ENCODE measurements at places on chromosomes 5 and 9. TPM values are rescaled to one million over a fixed set of nuclear protein-coding genes. Genes with fewer than 3 reads are reported as not detected.

- peak overlapping the region; percentile 83 for H3K4me3 ChIP-seq
- H3K27ac ChIP-seq = peak overlapping the region; percentile 85
- H3K36me3 ChIP-seq = peaks cover 48% of the 10 kb centered on the region
- no peaks in the 10 kb centered on the region for H3K27me3 ChIP-seq
Observed at GRCh38 chr9:137619240-137620047, 639 bp downstream of the EHMT1 start.

Gene MOB3B
- total RNA-seq = 10.8 TPM

GRCh38 chr9:105148328-105149006 lies 96.0 kb upstream of the SLC44A1 start:
- peaks cover 13% of the 10 kb centered on the region for H3K4me1 ChIP-seq
- no peak for DNase-seq
- no peak overlapping the region for H3K27ac ChIP-seq
- H3K27me3 ChIP-seq = no peaks in the 10 kb centered on the region
- H3K4me3 ChIP-seq = no peak overlapping the region

Gene GLDC
- 5.1 TPM for total RNA-seq

GRCh38 chr9:92001244-92001643 lies 51.2 kb upstream of the ROR2 start:
- H3K27me3 ChIP-seq = peaks cover 30% of the 10 kb centered on the region
- DNase-seq = no peak
- no peak overlapping the region for H3K27ac ChIP-seq
- H3K36me3 ChIP-seq = no peaks in the 10 kb centered on the region
- H3K4me3 ChIP-seq = no peak overlapping the region

GRCh38 chr5:67021031-67021430 lies 175.6 kb downstream of the CD180 start:
- H3K4me3 ChIP-seq = no peak overlapping the region
- no peaks in the 10 kb centered on the region for H3K36me3 ChIP-seq
- H3K4me1 ChIP-seq = no peaks in the 10 kb centered on the region
- DNase-seq = no peak

DNA sequence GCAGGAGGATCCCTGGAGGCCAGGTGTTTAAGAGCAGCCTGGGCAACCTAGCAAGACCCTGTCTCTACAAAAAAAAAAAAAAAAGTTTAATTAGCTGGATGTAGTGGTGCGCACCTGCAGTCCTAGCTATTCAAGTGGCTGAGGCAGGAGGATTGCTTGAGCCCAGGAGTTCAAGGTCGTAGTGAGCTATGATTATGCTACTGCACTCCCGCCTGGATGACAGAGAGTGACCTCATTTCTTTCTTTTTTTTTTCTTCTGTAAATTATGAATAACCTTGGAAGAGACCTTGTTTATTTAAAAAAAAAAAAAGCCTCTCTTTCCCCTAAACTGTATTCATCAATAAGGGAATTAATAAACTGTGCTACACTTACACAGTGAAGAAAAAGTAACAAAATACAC lies 43.6 kb upstream of the SLC30A5 start:
- H3K4me3 ChIP-seq = no peak overlapping the region
- no peak overlapping the region for H3K27ac ChIP-seq
- H3K27me3 ChIP-seq = no peaks in the 10 kb centered on the region
- H3K4me1 ChIP-seq = peaks cover 8% of the 10 kb centered on the region
- H3K36me3 ChIP-seq = no peaks in the 10 kb centered on the region
- DNase-seq = no peak

- no peak for DNase-seq
- H3K27ac ChIP-seq = no peak overlapping the region
- no peaks in the 10 kb centered on the region for H3K36me3 ChIP-seq
- peaks cover 12% of the 10 kb centered on the region for H3K27me3 ChIP-seq
Observed at GRCh38 chr5:142660731-142661130, 25.2 kb downstream of the FGF1 start.

- peaks cover 9% of the 10 kb centered on the region for H3K4me1 ChIP-seq
- H3K36me3 ChIP-seq = no peaks in the 10 kb centered on the region
- no peaks in the 10 kb centered on the region for H3K27me3 ChIP-seq
- H3K27ac ChIP-seq = no peak overlapping the region
Observed at GRCh38 chr5:72041654-72042053, 65.6 kb upstream of the MAP1B start.

DNA sequence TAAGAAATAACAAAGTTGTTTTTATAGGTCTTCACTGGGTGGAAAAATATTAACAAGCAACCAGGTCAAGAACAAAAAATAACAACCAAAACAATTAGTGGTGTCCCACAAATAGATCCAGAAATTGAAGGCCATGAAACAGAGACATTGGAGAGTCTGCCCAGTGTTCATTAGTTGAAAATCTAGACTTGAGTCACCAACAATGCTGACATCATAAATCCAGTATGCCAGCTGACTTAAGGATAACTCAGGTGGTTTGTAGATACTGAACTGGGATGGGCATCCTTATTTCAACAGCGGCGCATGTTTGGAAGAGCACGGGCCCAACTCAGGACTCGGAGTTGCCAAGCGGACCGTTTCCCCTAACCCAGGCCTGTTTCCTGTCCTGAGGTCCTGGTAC lies 80.7 kb upstream of the TNFAIP8 start:
- no peaks in the 10 kb centered on the region for H3K27me3 ChIP-seq
- H3K27ac ChIP-seq = peak overlapping the region; percentile 60
- H3K4me1 ChIP-seq = peaks cover 60% of the 10 kb centered on the region
- peaks cover 6% of the 10 kb centered on the region for H3K36me3 ChIP-seq
- DNase-seq = no peak

DNA sequence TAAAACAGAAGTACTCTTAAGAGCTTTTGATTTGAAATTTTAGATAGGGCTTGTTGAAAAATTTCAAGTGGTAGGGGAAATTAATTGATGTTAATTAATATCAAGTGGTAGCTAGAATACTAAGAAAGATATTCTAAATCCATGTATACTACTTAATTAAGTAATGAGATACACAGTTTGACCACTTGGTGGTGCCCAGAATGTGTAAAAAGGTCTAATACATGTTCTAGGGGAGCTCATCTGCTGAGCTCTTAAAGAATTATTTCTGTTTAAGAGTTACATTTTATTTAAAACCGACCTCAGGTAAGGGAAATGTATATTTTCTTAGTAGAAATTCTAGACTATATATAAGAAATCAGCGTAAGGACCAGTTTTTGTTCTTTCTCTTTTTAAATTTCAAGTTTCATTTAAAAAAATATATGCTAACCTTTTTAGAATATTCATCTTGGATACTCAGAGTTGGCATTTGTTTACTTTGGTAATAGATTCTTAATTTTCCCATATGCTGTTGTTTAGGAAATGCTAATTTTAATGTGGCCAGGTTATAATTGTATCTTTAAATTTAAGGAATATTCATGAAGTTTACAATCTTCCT lies 61.5 kb downstream of the LNPEP start:
- H3K4me3 ChIP-seq = no peak overlapping the region
- peak; percentile 13 for DNase-seq
- peaks cover 14% of the 10 kb centered on the region for H3K36me3 ChIP-seq
- no peak overlapping the region for H3K27ac ChIP-seq

DNA sequence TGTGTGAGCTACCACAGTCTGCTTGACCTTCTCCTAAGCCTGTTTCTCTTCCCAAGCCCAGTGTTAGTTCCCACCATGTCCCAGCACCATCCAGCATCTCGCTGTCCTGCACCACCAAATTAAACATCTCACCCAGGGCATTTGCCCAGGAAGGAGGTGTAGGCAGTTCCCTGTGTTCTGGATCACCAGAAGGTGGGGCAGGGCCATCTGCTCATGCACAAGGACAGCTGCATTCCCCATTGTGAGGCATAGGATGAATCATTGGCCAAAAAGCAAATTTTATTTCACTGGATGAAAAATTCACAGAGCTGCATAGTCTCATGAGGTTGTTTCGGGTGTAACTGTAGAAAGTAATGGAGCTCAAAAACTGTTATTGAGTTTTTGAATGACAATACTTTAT lies 89.5 kb upstream of the GRIA1 start:
- no peak overlapping the region for H3K4me3 ChIP-seq
- no peaks in the 10 kb centered on the region for H3K36me3 ChIP-seq
- no peaks in the 10 kb centered on the region for H3K27me3 ChIP-seq

Gene C5orf34
- total RNA-seq = 6.9 TPM

- no peak overlapping the region for H3K4me3 ChIP-seq
- DNase-seq = no peak
- no peak overlapping the region for H3K27ac ChIP-seq
- no peaks in the 10 kb centered on the region for H3K4me1 ChIP-seq
- H3K36me3 ChIP-seq = no peaks in the 10 kb centered on the region
Observed at GRCh38 chr5:107993341-107993740, 322.6 kb upstream of the EFNA5 start.

Gene PCDHGA7
- 0.73 TPM for total RNA-seq

- no peak overlapping the region for H3K4me3 ChIP-seq
- DNase-seq = no peak
- no peak overlapping the region for H3K27ac ChIP-seq
- no peaks in the 10 kb centered on the region for H3K27me3 ChIP-seq
Observed at GRCh38 chr5:172412724-172413286, 41.5 kb downstream of the SH3PXD2B start.

GRCh38 chr5:8906303-8906967 lies 639.4 kb downstream of the SEMA5A start:
- H3K27me3 ChIP-seq = no peaks in the 10 kb centered on the region
- H3K36me3 ChIP-seq = no peaks in the 10 kb centered on the region
- no peaks in the 10 kb centered on the region for H3K4me1 ChIP-seq
- H3K4me3 ChIP-seq = no peak overlapping the region

Gene ECM2
- total RNA-seq = not detected

DNA sequence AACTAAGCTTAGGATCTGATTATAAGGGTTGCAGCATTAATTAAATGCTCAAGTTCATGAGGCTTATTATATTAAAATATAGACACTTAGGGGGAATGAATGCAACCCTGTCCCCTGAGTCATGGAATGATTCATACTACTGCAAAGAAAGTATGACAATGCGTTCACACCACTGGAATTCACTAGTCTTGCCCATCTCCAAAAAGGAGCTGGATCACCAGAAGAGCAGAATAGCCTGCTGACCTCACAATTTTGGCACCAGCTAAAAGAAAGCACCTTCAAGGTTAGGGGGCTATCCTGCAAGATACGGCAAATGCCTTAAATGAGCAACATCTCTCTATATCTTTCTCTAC lies 32.0 kb upstream of the TMED7 start:
- no peaks in the 10 kb centered on the region for H3K4me1 ChIP-seq
- no peaks in the 10 kb centered on the region for H3K27me3 ChIP-seq
- H3K27ac ChIP-seq = no peak overlapping the region
- DNase-seq = no peak
- no peak overlapping the region for H3K4me3 ChIP-seq
- H3K36me3 ChIP-seq = no peaks in the 10 kb centered on the region

DNA sequence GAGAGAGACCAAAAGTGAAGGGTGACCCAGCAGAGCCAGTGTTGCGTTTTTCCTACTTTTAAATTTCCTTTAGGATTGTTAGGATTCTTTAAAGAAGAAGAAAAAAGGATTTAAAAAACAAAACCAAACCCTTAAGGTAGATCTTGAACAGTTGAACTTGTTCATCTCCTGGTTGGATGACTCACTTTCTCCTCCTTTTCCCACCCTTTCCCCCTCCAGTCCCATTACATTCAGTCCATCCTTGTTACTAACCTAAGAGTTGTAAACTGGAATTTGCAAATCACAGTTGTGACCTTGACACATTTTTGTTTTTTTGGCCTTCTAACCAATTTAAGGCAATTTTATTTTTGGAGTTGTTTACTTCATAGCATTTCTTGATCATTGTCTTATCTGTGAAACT lies 289.2 kb downstream of the ARHGAP26 start:
- peaks cover 56% of the 10 kb centered on the region for H3K36me3 ChIP-seq
- no peak overlapping the region for H3K27ac ChIP-seq
- no peaks in the 10 kb centered on the region for H3K27me3 ChIP-seq
- DNase-seq = no peak
- no peak overlapping the region for H3K4me3 ChIP-seq

- H3K27ac ChIP-seq = no peak overlapping the region
- H3K27me3 ChIP-seq = peaks cover 35% of the 10 kb centered on the region
- no peaks in the 10 kb centered on the region for H3K4me1 ChIP-seq
- no peaks in the 10 kb centered on the region for H3K36me3 ChIP-seq
- no peak for DNase-seq
Observed at GRCh38 chr9:8860925-8861324, 1061.3 kb upstream of the DMAC1 start.

- no peak overlapping the region for H3K27ac ChIP-seq
- H3K4me1 ChIP-seq = no peaks in the 10 kb centered on the region
- no peaks in the 10 kb centered on the region for H3K27me3 ChIP-seq
- H3K4me3 ChIP-seq = no peak overlapping the region
- no peaks in the 10 kb centered on the region for H3K36me3 ChIP-seq
Observed at GRCh38 chr9:78115073-78115472, 83.5 kb upstream of the GNAQ start.

DNA sequence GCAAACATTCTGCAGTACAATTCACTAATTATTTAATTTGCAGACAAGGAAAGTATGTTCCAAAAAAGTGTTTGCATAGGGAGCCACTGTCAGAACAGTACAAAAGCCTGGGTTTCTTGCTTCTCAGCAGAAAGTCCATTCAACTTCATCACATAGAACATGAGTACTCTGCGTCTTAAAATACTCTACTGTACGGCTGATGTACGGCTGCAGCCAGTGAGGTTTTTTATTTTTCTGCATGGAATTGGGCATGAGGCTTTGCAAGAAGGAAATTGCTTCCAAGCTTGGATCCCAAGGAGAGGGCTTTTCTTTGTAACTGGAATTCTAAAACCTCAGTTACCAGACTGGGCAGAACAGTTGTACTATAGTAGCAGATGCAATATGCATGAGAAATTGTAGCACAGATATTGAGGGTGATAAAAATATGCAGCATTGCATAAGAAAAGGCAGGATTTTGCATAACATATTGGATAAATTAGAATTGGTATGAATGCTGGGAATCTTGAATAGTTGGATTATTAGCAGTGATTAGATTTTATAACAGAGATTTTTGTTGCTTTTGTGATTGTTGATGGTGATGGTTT lies 178.1 kb upstream of the CDH9 start:
- H3K27me3 ChIP-seq = no peaks in the 10 kb centered on the region
- H3K4me3 ChIP-seq = no peak overlapping the region
- no peaks in the 10 kb centered on the region for H3K4me1 ChIP-seq
- DNase-seq = no peak
- peaks cover 5% of the 10 kb centered on the region for H3K36me3 ChIP-seq
- no peak overlapping the region for H3K27ac ChIP-seq

GRCh38 chr9:33250458-33250995 lies 10.6 kb downstream of the SPINK4 start:
- no peaks in the 10 kb centered on the region for H3K4me1 ChIP-seq
- H3K4me3 ChIP-seq = no peak overlapping the region
- no peak for DNase-seq
- H3K36me3 ChIP-seq = peaks cover 6% of the 10 kb centered on the region

Gene LCN15
- total RNA-seq = not detected

GRCh38 chr9:108885643-108886348 lies 23.7 kb downstream of the ACTL7A start:
- H3K4me1 ChIP-seq = peaks cover 14% of the 10 kb centered on the region
- H3K36me3 ChIP-seq = no peaks in the 10 kb centered on the region
- H3K27me3 ChIP-seq = no peaks in the 10 kb centered on the region
- peak; percentile 35 for DNase-seq
- H3K4me3 ChIP-seq = no peak overlapping the region

DNA sequence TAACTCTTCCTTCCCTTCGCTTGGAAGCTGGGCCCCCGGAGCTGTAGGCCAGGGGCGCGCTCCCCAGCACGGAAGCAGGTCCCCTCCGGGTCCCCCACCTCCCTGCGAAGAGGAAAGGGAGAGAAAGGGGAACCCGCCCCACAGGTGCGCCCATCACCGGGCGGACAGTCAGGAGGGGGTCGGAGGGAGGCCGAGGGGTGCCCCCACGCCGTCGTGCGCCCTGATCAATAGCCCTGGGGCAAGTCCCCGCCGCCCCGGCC lies 793 bp downstream of the AGPAT2 start:
- peak overlapping the region; percentile 70 for H3K4me3 ChIP-seq
- peaks cover 24% of the 10 kb centered on the region for H3K36me3 ChIP-seq
- no peaks in the 10 kb centered on the region for H3K27me3 ChIP-seq
- no peak overlapping the region for H3K27ac ChIP-seq
